ENCODE measurements at places on chromosomes 2 and 18.

DNA sequence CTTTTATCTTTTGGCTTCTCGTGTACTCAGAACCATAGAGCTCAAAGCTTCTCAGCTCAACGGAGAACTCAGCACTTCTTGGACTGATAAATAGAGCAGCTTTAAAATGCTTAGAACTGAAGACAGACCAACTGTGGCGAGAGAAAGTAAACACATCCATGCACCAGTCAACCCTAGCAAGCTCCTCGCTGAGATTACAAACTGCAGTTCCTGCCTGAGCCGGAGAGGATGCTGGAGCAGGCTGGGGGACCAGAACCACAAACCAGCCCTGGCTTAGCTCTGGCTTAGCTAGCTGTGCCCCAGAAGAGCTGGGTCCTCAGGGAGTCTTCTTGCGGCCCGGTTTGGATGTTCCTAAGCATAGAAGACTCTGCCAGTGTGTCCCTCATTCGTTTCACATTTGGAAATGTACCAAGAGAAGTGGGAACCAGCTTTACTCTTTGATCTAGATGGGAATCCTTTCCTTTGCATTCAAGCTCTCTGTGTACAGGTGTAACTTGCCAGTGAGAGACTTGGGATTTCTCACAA lies 5.6 kb downstream of the PAX8 start:
- no peak for DNase-seq

DNA sequence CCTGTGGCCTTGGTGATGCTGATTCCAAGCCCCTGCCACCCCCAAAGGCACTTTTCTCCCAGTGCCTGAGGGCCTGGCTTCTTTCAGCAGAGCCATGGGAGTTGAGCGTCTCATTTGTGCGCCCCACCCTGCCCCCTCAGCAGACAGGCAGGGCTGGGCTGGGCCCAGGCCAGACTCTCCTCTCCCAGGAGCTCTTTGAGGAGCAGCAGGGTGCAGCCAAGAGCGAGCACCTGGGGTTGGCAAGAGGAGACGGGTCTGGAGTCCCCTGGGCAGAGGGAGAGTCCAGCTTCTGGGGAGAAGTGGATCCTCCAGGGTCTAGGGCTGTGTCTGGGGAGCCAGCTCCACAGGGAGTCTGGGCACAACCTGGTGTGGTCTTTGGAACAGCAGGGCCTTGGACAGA lies 21.2 kb downstream of the NPPC start:
- no peak for DNase-seq

DNA sequence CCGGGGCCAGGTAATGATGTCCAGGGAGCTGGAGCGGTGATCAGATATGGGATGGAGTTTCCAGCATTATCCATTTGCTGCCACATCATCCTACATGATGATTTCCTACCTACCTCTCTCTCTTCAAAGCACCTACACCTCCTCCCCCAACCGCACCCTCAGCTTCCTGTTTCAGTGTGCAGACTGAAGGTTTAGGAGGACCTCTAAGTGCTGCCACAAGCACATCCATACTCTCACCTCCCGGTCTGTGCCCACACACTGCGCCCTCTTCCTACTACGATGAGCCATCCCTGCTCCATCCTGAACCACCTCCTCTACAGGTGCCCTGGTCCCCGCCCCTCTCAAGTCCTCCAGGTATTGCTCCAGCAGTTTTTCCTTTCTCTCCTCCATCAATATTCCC lies 123.7 kb downstream of the ALPK2 start:
- DNase-seq: no peak

- no peak for DNase-seq
Observed at GRCh38 chr2:137231628-137232027, 466.3 kb downstream of the THSD7B start.

DNA sequence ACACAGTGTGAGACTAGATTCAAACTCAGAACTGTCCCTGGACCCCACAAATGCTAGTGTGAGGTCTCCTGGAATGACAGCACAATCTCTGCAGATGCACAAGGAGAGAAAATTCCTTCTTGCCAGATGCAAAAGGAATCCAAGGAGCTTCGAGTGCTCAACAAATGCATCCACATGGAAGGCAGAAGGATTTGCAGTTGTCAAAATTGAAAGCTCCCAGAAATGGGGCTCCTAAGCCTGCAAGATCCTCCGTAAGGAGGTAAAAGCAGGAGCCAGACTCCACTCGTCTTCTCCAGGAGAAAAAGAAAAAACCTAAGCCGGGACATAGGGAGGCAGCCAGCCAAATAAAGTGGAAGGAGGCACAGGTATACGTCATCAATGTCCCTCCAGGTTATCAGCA lies 355.0 kb upstream of the KLHL29 start:
- no peak for DNase-seq

DNA sequence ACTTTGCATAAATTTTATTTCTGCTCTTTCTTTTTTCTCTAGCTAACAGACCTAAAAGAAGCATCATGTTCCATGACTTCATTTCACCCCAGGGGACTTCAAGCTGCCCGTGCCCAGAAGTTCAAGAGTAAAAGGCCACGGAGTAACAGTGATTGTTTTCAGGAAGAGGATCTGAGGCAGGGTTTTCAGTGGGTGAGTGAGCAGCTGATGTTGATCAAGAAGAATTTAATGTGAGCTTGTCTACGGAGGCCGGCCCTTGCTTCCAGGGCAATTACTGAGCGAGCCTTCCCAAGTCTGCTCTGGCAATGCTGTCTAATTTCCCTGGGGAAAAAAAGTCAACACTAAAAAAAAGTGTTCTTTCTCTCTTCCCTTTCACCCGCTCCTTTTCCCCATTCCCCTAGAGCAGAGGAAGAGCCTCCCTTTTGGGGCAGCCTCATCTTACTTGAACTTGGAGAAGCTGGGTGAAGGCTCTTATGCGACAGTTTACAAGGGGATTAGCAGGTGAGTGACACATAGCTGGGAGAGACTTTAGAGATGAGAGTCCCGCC lies 1.2 kb downstream of the CDK15 start:
- no peak for DNase-seq

DNA sequence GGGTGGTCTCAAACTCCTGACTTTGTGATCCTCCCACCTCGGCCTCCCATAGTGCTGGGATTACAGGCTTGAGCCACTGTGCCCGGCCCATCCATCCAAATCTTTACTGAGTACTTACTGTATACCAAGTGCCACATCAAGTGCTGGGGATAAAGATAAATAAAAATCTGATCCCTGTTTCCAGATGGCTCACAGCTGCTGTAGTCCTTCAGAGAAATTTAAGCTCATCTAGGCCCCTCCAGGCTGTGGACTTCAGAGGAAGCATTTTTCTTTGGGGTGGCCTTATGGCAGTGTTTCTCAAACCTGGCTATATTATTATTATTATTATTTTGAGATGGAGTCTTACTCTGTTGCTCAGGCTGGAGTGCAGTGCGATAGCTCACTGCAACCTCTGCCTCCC lies 33.7 kb upstream of the GTF2A1L start:
- no peak for DNase-seq
